ENCODE measurements at places on chromosomes 2 and 18.

GRCh38 chr2:168613551-168613950 lies 157.5 kb downstream of the CERS6 start:
- no peak for DNase-seq

- no peak for DNase-seq
Measured at GRCh38 chr2:49222975-49223528, 68.7 kb upstream of the FSHR start.

GRCh38 chr2:113679457-113679856 lies 52.4 kb downstream of the RABL2A start:
- no peak for DNase-seq

GRCh38 chr2:127897531-127898211 lies 11.9 kb upstream of the AMMECR1L start:
- no peak for DNase-seq

DNA sequence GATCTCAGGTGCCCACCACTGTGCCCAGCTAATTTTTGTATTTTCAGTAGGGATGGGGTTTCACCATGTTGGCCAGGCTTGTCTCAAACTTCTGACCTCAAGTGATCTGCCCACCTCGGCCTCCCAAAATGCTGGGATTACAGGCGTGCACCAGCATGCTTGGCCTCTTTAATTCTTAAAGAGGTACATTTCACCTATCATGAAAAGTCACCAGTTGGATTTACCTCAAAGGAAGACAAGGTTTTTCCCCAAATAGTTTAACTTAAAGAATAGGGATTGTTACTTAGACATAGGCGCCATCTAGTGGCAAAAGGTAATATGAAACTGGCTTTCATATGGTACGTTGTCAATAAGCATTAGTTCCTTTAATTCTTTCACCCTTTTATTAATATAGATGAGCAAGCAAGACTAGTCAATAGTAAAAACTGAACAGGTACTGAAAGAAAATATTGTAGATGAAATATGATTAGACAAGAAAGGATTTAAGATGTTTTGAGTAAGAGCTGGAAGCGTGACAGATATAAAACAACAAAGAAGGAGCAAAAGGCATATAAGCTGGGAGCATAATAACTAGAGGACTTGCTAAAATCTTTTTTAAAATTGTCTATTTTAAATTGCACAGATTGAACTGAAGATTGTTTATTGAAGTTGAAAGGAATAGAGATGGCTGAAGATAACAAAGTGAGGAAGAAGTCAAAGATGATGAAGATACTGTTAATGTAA lies 35.0 kb upstream of the PSMD14 start:
- DNase-seq: no peak

DNA sequence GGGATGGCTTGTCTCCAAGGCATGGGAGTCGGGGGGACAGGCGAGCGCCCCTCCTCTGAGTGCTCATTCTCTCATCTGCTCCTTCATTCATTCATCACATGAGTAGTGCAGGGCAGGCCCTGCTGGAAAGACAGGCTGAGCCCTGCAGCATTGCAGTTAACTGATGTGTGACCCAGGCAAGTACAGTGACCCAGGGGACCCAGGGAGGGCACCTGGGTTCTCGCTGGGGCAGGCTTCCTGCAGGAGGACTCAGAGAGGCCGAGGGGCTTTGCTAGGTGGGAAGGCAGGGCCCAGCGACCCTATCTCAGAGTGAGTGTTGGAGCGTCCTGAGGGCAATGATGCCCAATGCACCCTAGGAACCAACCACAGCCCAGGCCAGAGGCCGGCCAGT lies 30.6 kb downstream of the HJURP start:
- no peak for DNase-seq

DNA sequence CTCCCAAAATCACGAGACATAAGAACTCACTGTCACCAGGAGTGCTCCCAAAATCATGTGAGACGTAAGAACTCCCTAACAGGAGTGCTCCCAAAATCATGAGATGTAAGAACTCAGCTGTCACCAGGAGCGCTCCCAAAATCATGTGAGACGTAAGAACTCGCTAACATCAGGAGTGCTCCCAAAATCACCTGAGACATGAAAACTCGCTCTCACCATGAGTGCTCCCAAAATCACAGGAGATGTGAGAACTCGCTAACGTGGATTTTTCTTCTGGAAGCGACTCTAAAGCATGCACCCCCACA lies 53.1 kb downstream of the CTDP1 start:
- DNase-seq: no peak

DNA sequence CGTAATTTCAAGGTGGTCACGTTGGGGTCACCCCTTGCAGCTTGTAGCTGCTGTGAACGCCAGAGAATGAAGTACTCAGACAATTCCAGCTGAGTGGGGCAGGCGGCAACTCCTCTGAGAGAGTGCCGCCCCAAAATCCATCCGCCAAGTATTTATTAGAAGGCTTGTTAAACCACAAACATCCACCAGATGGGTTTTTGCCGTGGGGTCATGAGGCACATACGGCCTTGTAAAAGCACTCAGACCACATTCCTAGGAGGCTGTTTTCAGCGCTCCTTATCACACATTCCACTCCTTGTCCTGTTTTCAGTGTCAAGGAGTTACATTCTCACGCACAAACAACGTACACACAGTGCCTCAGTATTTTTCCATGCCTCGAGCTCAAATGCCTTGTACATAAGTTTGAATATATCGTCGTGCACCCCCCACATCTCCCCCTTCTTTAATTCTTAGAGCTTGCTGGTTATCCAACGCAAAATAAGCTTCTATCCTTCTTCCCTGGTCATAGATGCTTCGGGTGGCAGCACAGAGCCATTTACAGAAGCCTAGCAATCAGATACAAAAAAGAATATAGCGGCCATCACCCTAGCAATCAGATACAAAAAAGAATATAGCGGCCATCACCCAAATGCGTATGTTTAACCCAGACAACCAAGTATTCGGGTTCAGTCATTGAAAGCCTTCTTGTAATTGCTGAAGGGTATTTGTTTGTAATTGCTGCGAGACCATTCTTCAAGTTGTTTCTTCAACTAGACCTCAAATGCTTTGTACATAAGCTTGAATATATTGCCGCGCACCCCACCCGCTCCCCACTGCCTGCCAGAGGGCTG lies 7.3 kb downstream of the ALPP start:
- DNase-seq: no peak

- no peak for DNase-seq
Measured at GRCh38 chr2:65316072-65316471, 88.4 kb downstream of the ACTR2 start.

DNA sequence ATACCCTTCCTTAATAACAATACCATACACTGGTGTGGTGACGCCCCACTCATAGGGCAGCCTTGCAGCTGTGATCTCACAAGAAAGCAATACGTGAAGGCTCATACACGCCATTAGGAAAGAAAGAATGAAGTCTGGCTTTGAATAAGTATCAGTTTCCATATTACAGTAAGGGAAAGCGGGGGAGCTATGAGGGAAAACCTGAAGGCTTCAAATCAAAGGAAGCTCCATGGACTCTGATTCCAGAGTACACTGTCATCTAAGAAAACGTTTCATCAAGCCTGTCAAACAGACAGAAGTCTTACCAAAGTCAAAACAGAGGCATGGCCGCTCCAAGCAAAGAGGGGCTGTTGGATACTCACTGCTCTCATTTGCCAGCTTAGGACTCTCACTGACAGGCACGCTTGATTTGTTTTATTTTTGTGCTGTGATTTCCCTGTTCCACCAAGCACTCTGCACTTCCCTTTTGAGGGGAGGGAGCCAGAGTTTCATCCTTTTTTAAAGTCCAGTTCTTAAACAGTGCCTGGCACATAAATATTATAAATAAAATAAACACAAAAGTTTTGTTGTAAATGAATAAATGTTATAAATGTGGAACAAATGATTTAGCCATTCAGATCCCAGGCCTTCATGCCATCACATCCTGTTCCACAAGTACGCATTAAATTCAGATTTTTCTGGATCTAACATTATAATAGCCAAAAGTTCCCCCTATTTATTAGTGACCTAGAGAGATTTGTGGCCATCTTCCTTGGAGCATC lies 221.2 kb downstream of the PIEZO2 start:
- DNase-seq: no peak

DNA sequence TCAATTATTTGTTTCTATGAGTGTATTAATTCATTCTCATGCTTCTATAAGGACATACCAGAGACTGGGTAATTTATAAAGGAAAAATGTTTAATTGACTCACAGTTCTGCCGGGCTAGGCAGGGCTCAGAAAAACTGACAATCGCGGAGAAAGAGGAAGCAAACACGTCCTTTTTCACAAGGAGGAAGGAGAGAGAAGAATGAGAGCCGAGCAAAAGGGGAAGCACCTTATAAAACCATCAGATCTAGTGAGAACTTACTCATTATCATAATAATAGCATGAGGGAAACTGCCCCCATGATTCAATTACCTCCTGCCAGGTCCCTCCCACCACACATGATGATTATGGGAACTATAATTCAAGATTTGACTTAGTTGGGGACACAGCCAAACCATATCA lies 294.0 kb downstream of the DSC3 start:
- DNase-seq: no peak

DNA sequence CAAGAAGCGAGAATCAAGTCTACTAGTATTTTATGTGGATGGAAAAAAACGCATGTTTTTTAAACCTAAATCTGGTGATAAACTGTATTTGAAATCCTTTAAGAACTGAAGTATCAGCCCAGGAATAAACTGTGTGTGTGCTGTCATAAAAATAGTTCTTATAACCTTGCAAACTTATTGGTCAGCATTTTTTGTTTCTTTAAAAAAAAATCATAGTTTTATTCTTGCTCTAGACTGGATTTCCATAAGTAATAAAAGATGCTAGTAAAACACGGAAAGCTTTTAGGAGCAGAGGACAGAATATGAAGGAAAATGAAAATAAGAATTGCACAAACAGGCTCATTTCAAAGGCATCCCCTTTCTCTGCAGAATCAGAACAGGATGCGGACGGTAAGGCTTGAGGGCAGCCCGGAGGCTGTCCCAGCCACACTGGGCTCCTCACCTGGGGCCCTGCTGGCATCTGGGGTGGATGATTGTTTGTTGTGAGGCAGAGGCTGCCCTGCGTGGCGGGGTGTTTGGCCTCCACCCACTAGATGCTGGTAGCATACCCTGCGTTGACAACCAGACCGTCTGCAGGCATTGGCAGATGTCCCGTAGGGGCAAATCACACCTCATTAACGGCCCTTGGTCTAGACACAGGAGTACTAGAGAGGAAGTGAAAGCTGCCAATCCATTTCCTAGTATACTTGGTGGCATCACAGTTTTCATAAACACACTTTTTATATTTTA lies 52.5 kb downstream of the MBP start:
- DNase-seq: no peak

DNA sequence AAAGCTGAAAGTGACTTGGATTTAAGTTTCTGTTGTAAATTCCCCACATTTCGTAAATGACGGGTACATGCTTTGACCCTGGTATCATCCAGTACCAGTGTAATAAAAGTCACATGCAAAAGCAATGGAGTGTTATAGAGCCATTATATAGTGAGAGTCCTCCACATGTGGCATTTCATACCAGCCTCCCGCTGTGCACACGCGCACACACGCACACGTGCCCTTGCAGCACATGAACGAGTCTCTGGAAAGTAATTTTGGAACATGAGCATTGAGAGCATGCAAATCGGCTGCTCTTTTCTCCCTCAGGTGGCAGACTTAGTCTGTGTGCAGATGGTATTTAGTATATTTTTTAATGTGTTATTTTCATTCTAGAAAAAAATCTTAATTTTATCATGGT lies 198.1 kb downstream of the ZNF407 start:
- DNase-seq: no peak

GRCh38 chr2:45820048-45820447 lies 168.6 kb downstream of the PRKCE start:
- DNase-seq: no peak

DNA sequence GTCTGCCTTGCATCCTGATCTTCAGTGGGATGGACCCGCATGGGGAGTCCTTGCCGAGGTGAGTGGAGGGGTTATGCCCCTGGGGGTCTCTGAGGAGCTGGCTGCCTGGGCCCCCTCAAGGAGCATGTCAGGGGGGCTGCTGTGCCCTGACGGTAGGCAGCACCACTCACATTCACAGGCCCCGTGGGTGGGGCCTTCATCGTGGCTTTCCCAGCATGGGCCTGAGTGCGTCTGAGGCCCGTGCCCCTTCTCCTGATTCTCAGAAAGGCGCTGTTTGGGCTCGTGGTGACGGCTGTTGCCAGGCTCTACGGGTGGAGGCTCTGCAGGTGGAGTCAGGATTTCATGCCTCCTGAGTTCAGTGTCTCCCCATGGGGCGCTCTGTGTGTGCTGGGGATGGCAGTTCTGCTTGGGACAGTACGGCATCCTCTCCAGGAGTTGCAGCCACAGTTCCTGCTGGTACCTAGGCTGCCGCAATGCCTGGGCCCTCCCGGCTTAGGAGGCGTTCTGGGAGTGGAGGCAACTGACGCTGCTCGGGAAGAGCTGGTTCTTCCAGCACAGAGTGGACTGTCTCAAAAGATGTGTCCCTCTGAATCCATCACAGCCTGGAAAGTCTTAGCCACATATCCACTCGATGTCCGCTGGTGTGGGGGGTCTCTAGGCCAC lies 57.3 kb downstream of the NTSR2 start:
- no peak for DNase-seq

- peak; percentile 2 for DNase-seq
Measured at GRCh38 chr18:32048507-32049091, 30.0 kb downstream of the RNF125 start.

- no peak for DNase-seq
Measured at GRCh38 chr2:240561325-240561971, 1.3 kb downstream of the DUSP28 start.

DNA sequence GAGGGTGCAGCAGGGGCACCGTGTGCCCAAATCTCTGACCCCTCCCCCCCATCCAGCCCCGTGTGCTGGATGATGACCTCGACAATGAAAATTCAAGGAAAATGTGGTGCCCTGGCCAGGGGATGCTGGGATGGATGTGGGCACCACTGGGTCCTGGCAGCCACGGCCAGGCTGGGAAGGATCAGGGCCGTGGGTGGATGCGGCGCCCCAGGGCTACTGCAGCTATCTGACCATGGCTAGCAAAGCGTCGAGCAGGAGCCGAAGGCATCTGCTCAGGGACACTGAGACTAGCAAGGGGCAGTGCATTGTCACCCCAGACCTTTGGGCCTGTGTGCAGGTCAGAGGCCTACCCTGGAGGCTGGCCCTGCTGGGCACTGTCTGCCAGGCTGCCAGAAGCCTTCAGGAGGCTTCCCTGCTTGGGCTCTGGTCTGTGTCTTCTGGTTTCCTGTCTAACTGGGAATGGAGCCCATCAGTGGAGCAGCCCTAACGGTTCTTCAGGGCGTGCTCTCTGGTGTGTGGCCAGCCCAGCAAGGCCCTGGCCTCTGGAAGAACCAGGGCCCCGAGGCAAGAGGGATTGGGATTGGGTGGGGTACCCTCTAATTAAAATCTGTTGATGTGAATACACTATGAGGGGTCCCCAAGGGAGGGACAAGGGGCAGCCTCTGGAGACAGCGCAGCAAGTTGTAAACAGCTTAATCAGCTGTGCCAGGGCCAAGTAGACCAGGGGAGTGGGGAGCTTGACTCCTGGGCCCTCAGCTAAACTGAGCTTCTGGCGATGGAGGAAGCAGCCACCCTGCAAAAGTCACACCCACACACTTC lies 98.0 kb downstream of the STPG4 start:
- DNase-seq: no peak

GRCh38 chr2:133824869-133825268 lies 256.6 kb upstream of the NCKAP5 start:
- no peak for DNase-seq

- DNase-seq: no peak
Measured at GRCh38 chr18:76346490-76347130, 148.4 kb downstream of the ZNF516 start.

Measured in stimulated activated naive CD4-positive, alpha-beta T cell treated with Interleukin-2 at 50 U/mL for 16 hours (primary cell).